IMR-90 (cell line): ENCODE measurements at places on chromosomes 3 and 15. TPM values are rescaled to one million over a fixed set of nuclear protein-coding genes. Genes with fewer than 3 reads are reported as not detected.
A peak's percentile ranks its signal among the peaks of the same experiment; 100 is the strongest.

Gene LINGO1
- 0.05 and 0.13 TPM in 2 replicates for polyA plus RNA-seq

Gene MOBP
- polyA plus RNA-seq, result not detected in 2 replicates

Gene MYL3
- 0.09 TPM in 1 of 2 replicates, not detected in the other for polyA plus RNA-seq

DNA sequence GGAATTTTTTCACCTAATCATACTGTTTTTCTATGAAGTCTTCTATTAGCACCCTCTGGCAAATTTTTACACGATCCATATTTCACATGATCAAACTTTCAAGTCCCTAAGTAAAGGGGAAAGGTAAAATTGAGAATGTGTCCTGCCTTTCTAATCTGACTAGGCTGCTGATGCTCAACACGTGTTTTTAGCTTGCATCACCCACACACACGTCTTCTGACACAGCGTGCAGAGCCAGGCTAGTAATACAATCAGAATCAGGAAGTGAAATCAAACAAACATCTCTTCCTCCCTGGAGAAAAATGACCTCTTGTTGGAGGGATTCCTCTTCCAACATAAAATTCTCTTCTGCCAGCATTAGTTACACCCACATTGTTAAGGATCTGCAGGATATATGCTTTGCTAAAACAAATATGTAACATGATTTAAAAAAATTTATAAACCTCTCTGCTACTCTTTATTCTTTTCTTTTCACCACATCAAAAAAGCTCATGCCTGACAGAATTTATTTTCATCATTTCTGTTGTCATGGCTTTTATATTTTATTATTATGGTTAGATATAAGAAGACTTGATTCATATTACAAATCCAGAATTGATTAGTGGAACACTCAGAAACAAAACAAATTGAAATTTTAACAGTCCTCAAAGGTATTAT is 122.4 kb downstream of the RAP2B start:
- H3K36me3 ChIP-seq, result no peaks in the 10 kb centered on the region
- DNase-seq, result peak; percentile 96
- H3K27me3 ChIP-seq, result no peaks in the 10 kb centered on the region
- no peak overlapping the region for H3K4me3 ChIP-seq

- H3K4me1 ChIP-seq, result peaks cover 26% of the 10 kb centered on the region
- peak; percentile 43 for DNase-seq
- H3K27me3 ChIP-seq, result no peaks in the 10 kb centered on the region
- peak overlapping the region; percentile 84 for H3K4me3 ChIP-seq
- peak overlapping the region; percentile 19 for H3K27ac ChIP-seq
- H3K36me3 ChIP-seq, result peaks cover 31% of the 10 kb centered on the region
These were observed 667 bp downstream of the CEMIP start for GRCh38 chr15:80779658-80780415.

DNA sequence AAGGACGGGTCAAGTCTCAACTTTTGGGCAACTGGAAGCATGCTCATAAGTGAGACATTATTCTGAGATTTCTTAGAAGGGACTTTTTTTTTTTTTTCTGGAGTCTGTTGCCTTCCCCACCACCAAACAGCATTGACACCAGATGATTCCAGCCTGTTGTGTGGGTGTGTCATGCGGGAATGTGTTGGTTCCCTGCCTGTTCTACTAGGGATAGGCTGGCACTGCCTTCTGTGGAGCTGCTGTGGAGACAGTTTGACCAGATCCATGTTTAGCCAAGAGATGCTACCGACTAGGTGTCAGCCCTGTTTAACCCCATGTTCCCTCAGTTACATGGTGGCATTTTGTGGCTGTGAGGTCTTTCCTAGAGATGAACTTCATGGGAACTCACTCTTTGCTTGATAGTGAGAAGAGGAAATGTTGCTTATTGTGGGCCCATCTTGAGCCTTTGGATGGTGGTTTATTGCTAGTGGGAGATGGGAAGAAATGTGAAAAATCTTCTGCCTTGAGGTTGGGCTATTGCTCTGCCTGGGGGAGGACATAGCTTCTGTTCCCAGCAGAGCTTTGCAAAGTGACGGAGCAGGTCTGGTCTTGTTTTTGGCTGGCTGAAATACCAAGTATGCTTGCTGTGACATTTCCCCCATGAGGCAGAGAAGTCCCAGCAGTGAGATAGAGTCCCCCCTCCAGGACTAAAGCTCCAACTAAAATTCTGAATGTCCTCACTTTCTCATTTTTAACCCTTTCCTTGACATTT is 31.3 kb downstream of the TRAK1 start:
- no peak overlapping the region for H3K4me3 ChIP-seq
- DNase-seq, result no peak
- no peaks in the 10 kb centered on the region for H3K27me3 ChIP-seq
- peaks cover 6% of the 10 kb centered on the region for H3K4me1 ChIP-seq
- H3K27ac ChIP-seq, result no peak overlapping the region
- H3K36me3 ChIP-seq, result peaks cover 6% of the 10 kb centered on the region

DNA sequence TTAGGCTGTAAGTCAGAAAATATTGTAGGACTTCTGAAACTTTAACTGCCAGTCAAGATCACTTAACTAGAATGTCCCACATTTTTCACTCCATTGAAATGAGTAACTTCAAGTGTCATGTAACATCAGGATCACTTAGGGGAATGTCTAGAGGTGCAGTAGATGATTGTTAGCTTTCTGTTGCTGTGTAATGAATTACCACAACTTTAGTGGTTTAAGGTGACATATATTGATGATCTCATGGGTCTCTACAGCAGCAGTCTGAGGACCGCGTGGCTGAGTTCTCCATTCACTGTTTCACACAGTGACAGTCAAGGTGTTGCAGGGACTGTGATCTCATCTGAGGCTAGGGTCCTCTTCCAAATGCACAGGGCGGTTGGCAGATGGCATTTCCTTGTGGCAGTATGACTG is 82.7 kb downstream of the SLC25A26 start:
- no peaks in the 10 kb centered on the region for H3K36me3 ChIP-seq
- no peak overlapping the region for H3K4me3 ChIP-seq
- H3K27me3 ChIP-seq, result no peaks in the 10 kb centered on the region
- H3K27ac ChIP-seq, result no peak overlapping the region
- DNase-seq, result no peak

DNA sequence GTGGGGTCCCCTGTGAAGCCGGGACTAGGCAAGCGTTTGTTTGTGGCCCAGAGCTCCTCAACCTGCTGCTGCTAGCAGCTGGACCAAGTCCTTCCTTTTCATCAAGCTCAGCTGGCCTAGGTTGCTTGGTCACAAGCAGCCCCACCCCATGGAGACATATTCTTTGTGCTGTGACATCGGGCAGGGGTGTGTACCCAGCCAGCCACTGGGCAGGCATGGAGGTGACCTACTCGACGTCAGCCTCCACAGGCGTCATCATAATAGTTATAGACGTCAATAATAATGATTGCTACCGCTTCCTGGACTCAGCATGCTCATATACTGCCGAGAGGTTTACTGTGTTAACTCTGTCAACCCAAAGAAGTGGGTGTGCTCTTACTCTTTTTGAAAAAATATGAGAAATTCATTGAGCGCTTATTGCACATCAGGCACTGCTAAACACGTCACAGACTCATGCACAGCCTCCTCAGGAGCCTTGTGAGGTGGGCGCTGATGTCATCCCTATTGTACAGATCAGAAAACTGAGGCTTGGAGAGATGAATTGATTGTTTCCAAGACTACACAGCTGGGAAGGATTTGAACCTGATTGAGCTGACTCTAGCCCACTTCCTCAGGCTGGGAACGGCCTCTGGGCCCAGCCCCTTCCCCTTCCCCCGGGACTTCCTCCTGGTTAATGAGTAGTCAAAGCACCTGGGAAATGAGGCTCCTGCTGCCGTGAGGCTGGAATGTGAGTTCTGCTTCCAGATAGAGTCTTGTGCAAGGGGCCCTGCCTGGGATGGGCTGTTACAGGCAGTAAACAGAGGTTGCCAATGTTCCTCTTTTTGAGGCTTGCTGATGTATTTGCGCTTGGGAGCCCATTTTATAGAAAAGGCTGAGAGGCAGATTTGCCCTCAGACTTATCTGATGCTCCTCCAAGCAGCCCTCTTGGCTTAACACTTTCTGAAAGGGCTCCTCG is 16.2 kb downstream of the SLC6A6 start:
- H3K36me3 ChIP-seq, result peaks cover 51% of the 10 kb centered on the region
- no peak for DNase-seq
- H3K4me1 ChIP-seq, result peaks cover 29% of the 10 kb centered on the region
- H3K4me3 ChIP-seq, result no peak overlapping the region

GRCh38 chr3:27022096-27022761 is 347.0 kb downstream of the NEK10 start:
- no peak for DNase-seq
- H3K27me3 ChIP-seq, result no peaks in the 10 kb centered on the region
- H3K4me1 ChIP-seq, result no peaks in the 10 kb centered on the region
- H3K36me3 ChIP-seq, result no peaks in the 10 kb centered on the region
- no peak overlapping the region for H3K4me3 ChIP-seq

GRCh38 chr3:133709139-133709750 is 36.9 kb upstream of the TF start:
- H3K4me3 ChIP-seq, result no peak overlapping the region
- H3K27me3 ChIP-seq, result peaks cover 9% of the 10 kb centered on the region
- no peak for DNase-seq
- H3K27ac ChIP-seq, result no peak overlapping the region

- H3K27me3 ChIP-seq, result peaks cover 9% of the 10 kb centered on the region
- no peak for DNase-seq
- no peak overlapping the region for H3K27ac ChIP-seq
These were observed 242.5 kb downstream of the CADPS start for GRCh38 chr3:62632510-62633294.

- no peak for DNase-seq
- H3K4me1 ChIP-seq, result no peaks in the 10 kb centered on the region
- no peak overlapping the region for H3K27ac ChIP-seq
- peaks cover 6% of the 10 kb centered on the region; the same call in 1 of the 2 replicates for H3K36me3 ChIP-seq
These were observed 3.3 kb upstream of the VILL start for GRCh38 chr3:37987315-37987697.

GRCh38 chr3:187971629-187972028 is 182.3 kb upstream of the LPP start:
- H3K4me1 ChIP-seq, result peaks cover 6% of the 10 kb centered on the region
- no peak overlapping the region for H3K4me3 ChIP-seq
- DNase-seq, result no peak
- H3K36me3 ChIP-seq, result no peaks in the 10 kb centered on the region
- H3K27me3 ChIP-seq, result peaks cover 2% of the 10 kb centered on the region; the same call in 1 of the 2 replicates

DNA sequence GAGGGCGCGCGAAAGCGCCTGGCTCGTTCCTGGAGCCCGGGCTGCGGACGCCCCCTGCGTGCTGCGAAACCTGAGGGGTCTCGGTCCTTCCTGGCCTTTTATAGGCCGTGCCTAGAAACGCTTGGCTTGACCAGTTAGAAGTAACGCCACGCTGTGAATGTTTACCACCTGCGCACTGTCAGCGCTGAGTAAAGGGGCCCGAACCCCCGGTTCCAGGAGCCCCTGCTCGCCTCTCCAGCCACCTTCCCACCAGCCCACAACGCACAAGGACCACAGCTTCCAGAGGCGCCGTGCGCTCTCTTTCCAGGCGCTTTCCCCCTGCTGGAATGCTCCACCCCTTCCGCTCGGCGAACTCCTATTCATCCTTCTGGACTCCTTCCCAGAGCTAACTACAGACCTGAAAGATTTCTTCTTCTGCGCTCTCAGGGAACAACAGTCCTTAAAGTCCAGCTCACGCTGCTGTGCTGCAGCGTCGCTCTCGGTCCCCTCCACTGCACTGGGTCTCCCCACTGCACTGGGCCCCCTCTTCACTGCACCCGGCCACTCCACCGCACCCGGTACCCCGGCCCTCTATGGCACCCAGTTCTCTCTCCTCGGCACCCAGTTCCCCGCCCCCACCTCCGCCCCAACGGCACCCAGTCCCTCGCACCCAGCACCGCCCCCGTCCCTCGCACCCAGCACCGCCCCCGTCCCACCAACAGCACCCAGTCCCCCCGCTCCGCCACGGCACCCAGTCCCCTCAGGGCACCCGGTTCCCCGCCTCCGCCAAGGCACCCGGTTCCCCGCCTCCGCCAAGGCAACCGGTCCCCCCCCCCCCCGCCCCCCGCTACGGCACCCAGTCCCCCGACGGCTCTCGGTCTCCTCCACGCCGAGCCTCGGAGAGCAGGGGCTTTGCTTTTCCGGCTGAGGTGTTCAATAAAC is 69.8 kb downstream of the SQOR start:
- no peaks in the 10 kb centered on the region for H3K36me3 ChIP-seq
- peak overlapping the region; percentile 43 for H3K4me3 ChIP-seq
- no peak overlapping the region for H3K27ac ChIP-seq
- 0 out of 2 replicates have a peak, but pooled peaks cover 2% of the 10 kb centered on the region for H3K27me3 ChIP-seq
- no peaks in the 10 kb centered on the region for H3K4me1 ChIP-seq

DNA sequence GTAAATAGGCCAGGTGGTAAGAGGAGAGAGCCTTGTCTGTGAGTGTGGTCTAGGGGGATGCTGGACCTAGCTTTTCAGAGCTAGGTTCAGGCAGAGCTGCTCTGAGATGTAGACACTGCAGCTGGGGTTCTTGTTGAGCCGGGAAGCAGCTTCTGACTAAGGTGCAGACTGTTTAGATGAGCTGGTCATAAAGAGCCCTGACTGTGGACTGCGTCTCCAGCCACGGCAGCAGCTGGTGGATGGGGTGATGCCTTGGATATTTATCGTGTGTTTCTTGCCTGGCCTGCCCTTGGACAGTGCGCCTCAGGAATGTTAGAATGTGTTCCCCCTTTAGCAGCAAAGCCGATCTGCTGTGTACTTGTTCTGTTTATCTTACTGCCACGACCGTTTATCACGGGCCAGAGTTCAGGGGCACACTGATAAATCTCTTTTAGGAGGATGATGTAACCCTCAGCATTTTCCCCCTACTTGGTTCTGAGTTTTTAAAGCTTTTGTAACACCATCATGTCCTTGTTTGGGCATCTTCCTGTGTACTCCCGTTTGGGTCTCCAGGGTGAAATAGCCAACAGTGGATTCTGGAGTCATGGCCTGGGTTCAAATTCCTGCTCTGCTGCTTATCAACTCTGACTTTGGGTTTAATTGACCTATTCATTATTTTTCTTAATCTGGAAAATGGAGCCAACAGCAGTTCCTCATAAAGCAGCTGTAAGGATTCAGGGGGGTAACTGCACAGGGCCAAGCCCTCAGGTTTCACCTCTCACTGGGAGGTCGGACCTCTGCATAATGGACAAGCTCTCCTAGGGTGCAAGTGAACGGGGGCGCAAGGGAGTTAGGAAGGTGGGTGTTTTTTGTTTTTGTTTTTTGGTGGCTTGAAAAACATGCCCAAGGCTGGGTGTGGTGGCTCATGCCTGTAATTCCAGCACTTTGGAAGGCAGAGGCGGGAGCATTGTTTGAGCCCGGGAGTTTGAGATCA is 51.4 kb downstream of the FLNB start:
- no peak overlapping the region for H3K4me3 ChIP-seq
- peak overlapping the region; percentile 80 for H3K27ac ChIP-seq
- H3K4me1 ChIP-seq, result peaks cover 34% of the 10 kb centered on the region
- DNase-seq, result peak; percentile 99
- peaks cover 3% of the 10 kb centered on the region; the same call in 1 of the 2 replicates for H3K36me3 ChIP-seq

- H3K27me3 ChIP-seq, result no peaks in the 10 kb centered on the region
- H3K27ac ChIP-seq, result no peak overlapping the region
- peaks cover 3% of the 10 kb centered on the region for H3K4me1 ChIP-seq
- H3K4me3 ChIP-seq, result no peak overlapping the region
These were observed 200.5 kb downstream of the ITPR1 start for GRCh38 chr3:4693620-4694019.

GRCh38 chr3:51937014-51937413 is 4.7 kb downstream of the RRP9 start:
- H3K4me3 ChIP-seq, result no peak overlapping the region
- no peak overlapping the region for H3K27ac ChIP-seq
- H3K27me3 ChIP-seq, result no peaks in the 10 kb centered on the region
- DNase-seq, result peak; percentile 36
- H3K36me3 ChIP-seq, result peaks cover 52% of the 10 kb centered on the region
- H3K4me1 ChIP-seq, result peaks cover 2% of the 10 kb centered on the region; the same call in 1 of the 2 replicates

- no peak overlapping the region for H3K27ac ChIP-seq
- no peaks in the 10 kb centered on the region for H3K36me3 ChIP-seq
- H3K4me1 ChIP-seq, result no peaks in the 10 kb centered on the region
- no peak for DNase-seq
These were observed 299.6 kb downstream of the UNC13C start for GRCh38 chr15:54277834-54278233.
